ENCODE measurements at places on chromosomes 2 and 18.

DNA sequence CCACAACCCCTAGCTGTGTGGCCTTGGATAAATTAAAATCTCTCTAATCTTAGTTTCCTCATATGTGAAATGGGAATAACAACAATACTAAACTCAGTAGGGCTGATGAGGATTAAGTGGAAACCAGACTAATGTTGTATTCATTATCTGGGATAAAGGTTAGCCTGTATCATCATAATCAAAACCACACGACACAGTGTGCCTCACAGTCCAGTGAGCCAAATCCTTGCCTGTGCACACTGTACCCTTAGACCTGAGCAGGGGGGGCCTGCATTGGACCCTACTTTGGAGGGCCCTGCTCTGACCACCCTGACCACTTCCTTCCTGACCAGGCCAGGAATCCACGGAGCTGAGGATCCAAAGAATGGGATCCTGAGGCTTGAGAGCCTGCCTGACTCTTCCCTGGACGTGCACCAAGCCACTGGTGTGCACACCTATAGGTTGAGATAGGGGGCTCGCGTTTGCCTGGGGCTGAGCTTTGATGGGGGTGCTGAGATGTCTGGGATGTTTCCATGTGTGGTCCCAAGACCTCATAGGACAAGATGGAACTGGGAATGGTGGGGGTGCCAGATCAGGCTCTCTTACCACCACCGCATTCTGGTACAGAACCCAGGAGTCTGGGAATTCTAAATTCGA lies 69.7 kb downstream of the TGOLN2 start:
- no peak for DNase-seq

DNA sequence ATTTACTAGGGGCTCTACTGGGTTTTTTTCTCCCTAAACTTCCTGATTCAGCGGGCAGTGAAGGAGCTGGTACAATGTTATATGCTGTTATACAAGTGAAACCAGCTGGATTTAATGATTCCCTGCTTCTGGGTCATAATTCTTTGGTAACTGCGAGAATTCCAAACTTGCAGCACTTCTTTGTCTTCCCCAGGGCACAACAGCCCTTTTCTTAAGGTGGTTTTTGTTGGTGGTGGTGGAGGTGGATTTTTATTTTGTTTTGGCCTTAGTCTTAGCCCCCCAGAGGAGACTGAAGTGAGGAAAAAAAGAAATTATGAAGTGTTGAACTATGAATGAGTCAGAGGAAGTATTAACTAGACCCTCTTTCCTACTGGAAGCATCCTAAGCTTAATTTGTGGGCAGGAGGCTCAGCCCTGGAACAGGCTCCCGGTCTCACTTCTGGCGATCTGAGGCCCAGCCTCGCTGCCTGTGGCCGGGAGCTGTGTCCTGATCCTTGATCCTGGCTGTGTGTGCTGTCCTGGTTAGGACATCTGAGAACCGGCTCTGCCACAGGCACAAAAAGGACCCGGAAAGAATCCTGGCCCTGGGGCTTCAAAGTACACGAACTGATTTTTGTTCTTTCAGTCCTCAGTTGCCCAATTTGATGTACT lies 141.9 kb downstream of the LYPD6B start:
- DNase-seq, result no peak

DNA sequence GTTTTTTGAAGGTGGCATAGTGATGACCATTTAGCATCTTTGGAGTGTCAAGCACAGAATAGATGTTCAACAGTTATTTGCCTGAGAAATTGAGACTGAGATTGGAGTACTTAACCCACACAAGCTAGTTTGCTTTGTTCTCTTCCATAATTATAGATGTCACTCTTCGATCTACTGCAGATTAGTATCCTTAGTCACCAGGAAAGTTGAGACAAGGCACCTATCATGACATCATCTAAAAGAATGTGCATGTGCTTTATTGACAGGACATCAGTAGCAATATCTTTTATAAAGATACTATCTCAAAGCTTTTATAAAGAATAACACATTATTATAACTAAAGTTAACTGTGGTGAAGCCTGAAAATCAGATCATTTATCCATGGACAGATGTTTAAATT lies 6.4 kb downstream of the VRK2 start:
- no peak for DNase-seq

- DNase-seq, result no peak
These were observed 90.9 kb upstream of the SMAD2 start for GRCh38 chr18:48021273-48021914.

DNA sequence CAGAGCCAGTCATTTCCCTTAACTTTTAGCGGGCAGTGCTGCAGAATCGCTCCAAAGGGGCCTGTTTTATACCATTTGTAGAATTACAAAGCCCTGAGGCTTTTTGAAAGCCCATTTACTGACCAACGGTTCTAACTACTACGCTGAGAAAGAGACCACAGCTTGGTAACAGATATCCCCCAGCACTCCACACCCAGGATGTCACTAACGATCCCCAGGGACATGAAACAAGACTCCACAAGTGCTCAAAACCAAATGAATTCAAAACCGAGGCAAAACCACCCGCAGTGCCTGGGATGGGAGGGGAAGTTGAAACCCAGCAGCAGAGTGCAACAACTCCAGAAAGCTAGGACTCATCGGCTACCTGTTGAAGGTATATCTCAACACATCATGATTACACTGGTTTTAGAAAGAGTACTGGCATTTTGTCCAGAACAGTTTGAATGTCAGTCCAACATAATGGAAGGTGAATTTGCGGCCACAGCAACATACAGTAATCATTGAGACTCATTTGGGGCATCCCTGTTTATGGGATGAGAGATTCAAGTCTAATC lies 33.6 kb upstream of the LRP2 start:
- no peak for DNase-seq
